ENCODE measurements at places on chromosomes 1 and 21.
A peak's percentile ranks its signal among the peaks of the same experiment; 100 is the strongest.

GRCh38 chr1:76408303-76408702, 333.8 kb downstream of the ST6GALNAC3 start:
- no peak for DNase-seq

- no peak for DNase-seq
Observed at GRCh38 chr21:44974676-44975075, 34.8 kb downstream of the SLX9 start.

GRCh38 chr21:42220138-42220701, 1.3 kb downstream of the ABCG1 start:
- peak; percentile 76 for DNase-seq

DNA sequence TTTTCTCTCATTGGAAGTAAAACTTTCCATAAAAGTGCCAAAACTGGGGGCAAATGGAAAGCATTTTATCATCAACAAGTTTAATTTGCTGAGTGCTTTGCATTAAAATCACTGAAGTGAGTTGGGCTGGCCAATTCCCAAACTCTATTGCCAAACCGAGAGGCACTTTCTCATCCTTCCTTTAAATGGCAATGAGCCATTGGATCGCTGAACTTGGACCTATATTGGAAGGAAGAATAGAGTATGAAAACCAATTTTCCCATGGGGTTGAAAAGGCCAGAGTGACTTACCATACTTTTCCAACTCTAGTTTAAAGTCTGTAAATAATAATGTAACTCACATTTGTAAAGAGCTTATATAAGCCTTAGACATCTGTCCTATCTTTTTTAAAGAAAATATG, 189.1 kb upstream of the C1orf87 start:
- DNase-seq = no peak

DNA sequence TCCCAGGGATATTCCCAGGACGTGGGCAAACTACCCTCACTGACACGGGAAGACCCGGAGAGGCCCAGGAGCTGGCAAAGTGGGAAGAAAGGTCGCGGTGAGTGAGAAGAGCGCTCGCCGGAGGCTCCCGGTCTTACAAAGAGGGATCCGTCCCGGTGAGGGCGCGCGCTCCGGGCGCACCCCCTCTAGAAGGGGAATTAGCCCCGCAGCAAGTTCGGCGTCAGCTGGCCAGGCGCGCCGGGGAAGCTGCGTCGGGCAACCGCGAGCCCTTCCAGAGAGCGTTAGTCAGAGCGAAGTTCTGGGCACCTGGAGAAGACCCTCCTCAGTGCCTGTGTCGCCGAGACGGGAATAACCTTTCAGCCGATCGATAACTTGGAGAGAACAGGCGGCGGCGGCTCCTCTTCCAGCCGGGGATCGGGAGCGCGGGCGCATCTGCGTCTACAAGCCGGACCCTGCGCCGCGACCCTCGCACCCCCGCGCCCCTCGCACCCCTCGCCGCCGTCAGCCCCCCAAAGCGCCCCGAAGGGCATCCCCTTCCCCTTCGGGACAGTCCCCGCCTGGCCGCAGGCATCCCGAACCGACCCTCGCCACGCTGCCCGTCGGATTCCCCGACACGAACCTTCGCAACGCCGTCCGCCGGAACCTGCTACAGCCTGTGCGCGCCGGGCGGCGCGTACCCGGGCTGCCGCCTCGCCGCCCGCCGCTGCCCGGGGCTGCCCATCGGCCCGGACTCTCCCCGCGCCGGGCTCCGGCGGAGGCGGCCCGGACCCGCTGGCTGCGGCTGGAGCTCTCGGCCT, 485 bp downstream of the SIPA1L2 start:
- peak; percentile 10 for DNase-seq

DNA sequence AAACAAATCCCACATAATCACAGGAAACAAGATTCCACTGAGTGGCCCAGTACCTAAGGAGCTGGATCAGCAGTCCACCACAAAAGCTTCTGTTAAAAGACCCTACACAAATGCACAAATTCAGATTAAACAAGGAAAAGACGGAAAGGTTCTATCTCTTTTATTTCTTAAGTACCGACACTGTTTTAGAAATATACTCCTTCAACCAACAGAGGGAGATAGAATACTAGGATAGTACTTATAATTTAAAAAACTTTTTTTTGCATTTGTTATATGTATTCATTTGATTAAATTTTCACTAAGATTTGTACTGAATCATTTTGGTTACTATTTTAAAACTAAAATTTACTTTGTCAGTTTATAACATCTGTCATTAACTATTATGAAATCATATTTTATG, 12.5 kb downstream of the CDC7 start:
- DNase-seq = no peak

DNA sequence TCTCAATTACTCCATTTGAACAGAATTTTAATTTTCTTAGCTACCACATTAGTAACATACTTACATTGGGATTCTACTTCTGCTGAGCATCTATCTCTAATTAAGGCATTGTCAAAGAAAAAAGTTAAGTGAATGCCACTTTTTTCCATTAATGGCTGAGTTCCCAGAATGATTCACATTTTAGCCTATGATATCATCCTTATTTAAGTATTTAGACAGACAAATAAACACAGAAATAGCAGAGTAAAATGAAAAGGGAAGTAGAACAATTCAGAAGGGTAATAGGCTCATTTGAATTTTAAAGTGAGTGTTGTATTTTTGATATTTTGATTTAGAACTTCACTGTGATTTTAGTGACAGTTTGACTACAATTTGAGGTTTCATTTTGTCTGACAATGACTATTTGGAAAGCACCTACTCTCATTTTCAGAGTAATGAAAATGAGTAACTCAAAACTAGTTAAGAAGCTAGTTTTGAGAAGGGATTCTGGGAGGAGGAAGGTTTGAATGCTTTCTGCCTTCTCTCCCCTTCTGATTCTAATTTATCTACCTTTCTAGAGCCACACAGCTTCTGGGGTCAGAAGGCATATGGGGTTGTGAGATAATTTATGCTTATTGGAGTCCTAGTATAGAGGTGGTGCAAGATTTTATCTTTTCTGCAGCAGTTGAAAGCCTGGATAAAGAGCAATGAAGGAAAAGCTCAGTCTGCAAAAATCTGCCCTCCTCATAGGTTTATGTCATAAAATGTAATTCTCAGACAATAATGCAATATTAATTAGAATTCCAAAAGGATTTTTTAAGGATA, 15.5 kb downstream of the LYPLAL1 start:
- DNase-seq = peak; percentile 81

Measured in activated CD4-positive, alpha-beta T cell treated with anti-CD3 and anti-CD28 coated beads, Interleukin-10, Interleukin-2, amounts not matched to agents 100 ng/mL and 50 ng/mL, durations not matched to agents 16 hours and 8 hours (primary cell).